ENCODE measurements at places on chromosomes 4 and X. TPM values are rescaled to one million over a fixed set of nuclear protein-coding genes. Genes with fewer than 3 reads are reported as not detected.

TRIM61 gene
- polyA plus RNA-seq, result 1.6 TPM

KLHL4 gene
- not detected for polyA plus RNA-seq

SPATA18 gene
- polyA plus RNA-seq, result not detected

SORCS2 gene
- not detected for polyA plus RNA-seq

AFP gene
- not detected for polyA plus RNA-seq

PABPC1L2B gene
- polyA plus RNA-seq, result not detected

DGKK gene
- not detected for polyA plus RNA-seq

DNA sequence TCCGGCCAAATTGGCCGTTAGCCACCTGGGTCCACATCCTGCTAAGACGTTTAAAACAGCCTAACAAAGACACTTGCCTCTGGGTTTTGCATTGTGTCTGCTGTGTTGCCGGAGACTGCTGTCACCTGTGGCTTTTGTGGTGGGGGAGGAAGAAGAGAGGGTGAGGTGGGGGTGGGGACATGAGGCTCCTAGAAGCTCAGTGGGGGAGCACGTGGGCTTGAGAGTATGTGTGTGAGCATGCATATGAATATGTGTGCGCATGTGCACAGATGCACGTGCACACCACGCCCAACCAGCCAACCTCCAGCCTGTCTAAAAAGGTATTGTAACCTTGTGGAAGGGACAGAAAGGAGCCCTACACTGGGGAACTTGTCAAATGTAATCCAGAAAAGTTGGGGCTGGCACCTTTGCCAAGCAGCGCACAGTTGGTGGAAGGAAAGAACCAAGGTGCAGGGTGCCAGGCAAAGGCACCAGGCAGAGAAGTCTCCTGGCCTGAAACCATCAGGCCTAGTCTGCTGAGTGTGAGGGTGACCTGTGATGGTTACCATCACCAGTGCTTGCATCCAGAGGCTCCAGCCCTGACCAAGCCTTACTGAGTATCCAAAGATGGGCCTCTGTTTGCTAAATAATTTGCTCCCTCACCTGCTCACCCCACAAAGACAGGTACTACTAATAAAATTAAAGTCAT lies 10.1 kb upstream of the SASH3 start:
- H3K4me1 ChIP-seq, result peaks cover 69% of the 10 kb centered on the region
- DNase-seq, result peak; percentile 67
- H3K36me3 ChIP-seq, result no peaks in the 10 kb centered on the region
- peak overlapping the region; percentile 91 for H3K27ac ChIP-seq

DNA sequence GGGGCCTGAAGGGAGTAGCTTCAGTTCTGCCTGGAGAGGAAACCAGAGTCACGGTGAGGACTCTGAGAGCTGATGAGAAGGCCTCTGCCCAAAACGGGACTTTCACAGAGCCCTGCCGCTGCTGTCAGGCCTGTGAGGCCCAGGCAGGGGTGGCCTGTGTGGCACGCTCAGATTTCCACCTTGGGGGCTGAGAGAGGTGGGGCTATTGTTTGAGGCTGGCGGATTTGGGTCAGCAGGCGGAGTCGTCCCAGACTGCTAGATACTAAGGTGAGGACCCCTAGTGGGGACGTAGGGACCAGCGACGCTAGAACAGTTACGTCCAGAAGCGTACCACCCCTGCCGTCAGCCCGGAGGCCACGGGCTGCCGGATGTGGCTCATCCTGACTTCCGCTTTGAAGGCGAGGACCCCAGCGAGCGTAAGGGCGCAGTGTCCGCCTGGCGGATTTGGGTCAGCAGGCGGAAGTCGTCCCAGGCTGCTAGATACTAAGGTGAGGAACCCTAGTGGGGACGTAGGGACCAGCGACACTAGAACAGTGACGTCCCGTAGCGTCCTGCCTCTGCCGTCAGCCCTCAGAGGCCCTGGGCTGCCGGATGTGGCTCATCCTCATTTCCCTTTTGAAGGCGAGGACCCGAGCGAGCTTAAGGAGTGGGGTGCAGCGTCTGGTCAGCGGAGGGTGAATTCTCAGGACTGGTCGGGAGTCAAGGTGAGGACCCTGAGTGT lies at the start of gene MAGEB1:
TSS of gene MAGEB1 (plus strand) at position 378 of the 721 bp plus-strand sequence. CDS start 3,348 bp downstream, outside the sequence.
- no peak within 1 kb of the TSS for H3K4me3 ChIP-seq
- H3K36me3 ChIP-seq, result no peaks in the 10 kb centered on the region
- no peak within 1 kb of the TSS for H3K27ac ChIP-seq
- no peak for DNase-seq

- peak overlapping the region; percentile 96 for H3K27ac ChIP-seq
- DNase-seq, result no peak
- no peaks in the 10 kb centered on the region for H3K36me3 ChIP-seq
- peak overlapping the region; percentile 91 for H3K4me3 ChIP-seq
These were observed 319 bp upstream of the MAGEH1 start for GRCh38 chrX:55451626-55451989.

- H3K4me1 ChIP-seq, result peaks cover 33% of the 10 kb centered on the region
- no peaks in the 10 kb centered on the region for H3K27me3 ChIP-seq
- H3K4me3 ChIP-seq, result peak overlapping the region; percentile 97
- no peak for DNase-seq
- peaks cover 34% of the 10 kb centered on the region for H3K36me3 ChIP-seq
- peak overlapping the region; percentile 94 for H3K27ac ChIP-seq
These were observed 4.3 kb downstream of the RHOH start for GRCh38 chr4:40200875-40201801.

Data from naive thymus-derived CD8-positive, alpha-beta T cell (primary cell).